ENCODE measurements at places on chromosomes 3 and 15. TPM values are rescaled to one million over a fixed set of nuclear protein-coding genes. Genes with fewer than 3 reads are reported as not detected.

DNA sequence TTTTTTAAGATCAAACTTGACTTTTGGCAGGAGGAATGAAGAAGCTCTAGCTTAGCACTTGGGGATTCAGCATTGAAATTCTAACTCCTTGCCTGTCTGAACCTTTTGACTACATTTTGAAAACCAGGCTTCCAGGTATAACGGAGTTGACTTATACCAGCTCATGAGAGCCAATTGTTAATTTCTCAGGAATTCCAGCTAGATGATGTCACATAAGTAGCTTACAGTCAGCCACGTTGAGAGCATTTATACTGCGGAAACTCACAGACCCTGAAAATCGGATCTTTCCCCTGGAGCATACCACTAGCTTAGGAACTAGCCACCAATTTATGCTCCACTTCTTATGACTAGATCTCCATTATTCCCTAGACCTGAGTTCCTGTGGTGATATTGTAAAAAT lies 321.4 kb upstream of the DPH6 start:
- DNase-seq, result no peak

- no peak for DNase-seq
Observed at GRCh38 chr3:33091746-33092145, 5.2 kb downstream of the GLB1 start.

GRCh38 chr3:69179740-69180372 lies 57.5 kb upstream of the LMOD3 start:
- DNase-seq, result peak; percentile 19

DNA sequence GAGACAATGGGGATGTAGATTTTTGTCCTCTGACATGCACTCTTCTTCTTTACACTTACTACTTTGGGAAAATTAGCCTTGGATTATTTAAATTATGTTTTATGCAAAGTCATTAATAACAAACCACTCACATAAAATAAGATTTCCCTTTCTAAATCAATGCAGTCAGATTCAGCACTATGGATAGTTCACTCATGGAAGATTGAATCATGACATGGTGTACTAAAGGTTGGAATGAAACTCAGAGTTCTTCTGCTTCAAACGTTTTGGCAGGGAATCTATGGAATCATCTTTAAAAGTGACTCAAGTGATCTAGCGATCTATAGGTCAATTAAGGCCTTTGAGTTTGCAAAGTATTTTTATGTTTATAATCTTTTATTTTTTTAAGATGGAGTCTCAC lies 154.3 kb downstream of the KCNMB2 start:
- DNase-seq, result no peak

DNA sequence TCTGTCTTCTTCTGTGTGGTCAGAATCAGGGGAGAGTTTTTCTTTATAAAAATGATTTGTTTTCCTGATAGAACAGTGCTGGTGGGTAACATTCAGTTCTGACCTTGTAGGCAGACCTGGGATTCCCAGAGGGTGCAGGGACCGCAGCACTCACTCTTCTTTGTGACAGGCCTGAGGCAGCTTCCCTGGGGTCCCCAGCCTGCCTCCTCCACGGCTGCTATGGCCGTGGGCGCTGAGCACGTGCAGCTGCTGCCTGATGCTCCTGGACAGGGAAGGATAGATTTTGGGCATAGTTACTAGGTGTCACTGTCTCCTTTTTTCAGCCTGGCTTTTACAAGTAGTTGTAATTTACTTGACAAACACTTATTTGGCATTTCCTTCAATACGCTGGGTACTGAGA lies 39.1 kb downstream of the CACNA1D start:
- DNase-seq, result no peak

DNA sequence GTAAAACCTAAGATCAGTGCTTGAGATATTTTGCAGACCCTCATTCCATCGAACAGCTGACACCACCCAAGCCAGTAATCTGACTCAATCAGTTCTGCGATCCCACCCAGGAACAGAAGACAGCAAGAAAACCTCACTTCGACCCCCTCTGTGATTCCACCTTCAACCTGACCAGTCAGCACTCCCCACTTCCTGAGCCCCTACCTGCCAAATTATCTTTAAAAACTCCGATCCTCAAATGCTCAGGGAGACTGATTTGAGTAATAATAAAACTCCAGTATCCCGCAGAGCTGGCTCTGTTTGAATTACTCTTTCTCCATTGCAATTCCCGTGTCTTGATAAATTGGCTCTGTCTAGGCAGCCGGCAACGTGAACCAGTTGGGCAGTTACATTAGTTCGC lies 25.7 kb upstream of the CLDN16 start:
- no peak for DNase-seq

GRCh38 chr15:46901001-46901400 lies 816.3 kb upstream of the SEMA6D start:
- no peak for DNase-seq

- no peak for DNase-seq
Observed at GRCh38 chr3:49386056-49386756, 25.6 kb downstream of the RHOA start.

- DNase-seq, result peak; percentile 73
Observed at GRCh38 chr15:31799715-31800321, 230.5 kb upstream of the CHRNA7 start.

DNA sequence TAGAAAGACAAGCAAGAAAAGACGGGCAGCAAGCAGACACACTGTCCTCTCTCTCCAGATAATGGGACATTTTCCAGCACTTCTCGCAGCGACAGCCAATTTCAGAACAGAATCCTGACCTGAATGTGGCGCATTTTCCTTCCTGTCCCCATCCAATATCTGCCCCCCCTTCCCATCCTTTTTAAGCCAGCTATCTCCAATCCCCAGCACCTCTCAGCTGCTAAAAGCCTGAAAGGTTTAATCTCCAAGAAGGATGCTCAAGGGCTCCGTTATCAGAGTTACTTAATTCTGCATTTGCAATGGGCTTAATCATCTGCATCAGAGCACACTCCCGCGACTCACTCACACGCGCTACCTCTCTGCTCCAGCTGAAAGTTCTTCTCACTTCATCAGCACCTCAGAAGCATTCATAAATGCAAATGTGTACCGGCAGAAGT lies 50.5 kb downstream of the SRGAP3 start:
- DNase-seq, result no peak

DNA sequence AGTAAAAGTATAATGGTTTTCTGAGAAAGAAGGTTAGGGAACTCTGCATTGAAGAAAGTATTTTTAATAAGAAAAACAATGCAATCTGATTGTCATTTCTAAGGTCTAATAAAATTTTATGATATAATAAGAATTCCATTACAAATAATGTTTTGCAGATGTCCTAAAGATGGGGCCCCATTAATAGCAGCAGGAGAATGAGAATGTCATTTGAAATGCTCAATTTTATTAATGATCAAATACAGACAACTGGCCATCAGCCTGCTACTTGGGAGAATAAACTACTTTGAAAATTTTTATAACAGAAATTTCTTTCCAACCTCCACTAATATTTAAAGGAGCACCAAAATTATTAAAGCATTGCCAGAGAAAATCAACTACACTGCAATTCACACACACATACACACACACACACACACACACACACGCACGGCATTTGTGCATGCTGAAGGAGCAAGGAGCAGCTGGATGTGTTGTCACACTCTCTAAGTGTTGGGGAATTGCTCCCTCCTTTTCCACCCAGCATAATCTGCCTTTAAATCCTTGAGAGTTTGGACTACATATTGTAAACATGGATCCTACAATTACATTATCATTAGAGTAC lies 109.5 kb downstream of the THRB start:
- DNase-seq, result no peak

- DNase-seq, result no peak
Observed at GRCh38 chr3:134374791-134375581, 739 bp upstream of the AMOTL2 start.

DNA sequence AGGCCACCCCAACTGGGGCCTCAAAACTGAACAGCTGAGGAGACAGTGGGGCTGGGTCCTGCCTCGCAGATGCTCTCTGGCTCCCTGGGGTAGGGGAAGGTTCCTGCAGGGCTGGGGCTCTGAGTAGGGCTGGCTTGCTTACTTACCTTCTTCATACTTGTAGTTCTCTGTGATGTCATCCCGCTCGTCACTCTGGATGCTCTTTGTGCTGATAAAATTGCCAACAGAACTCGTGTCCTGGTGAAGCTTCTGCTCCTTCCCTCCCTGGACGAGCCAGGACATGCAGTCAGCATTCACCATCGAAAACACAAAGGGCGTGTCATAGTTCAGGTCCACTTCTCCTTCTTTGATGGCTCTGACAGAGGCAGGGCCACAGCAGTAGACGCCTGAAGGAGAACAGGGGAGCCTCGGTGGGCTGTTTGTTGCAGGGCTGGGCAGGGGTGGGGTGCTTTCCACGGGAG lies 17.9 kb upstream of the EPB42 start:
- no peak for DNase-seq

GRCh38 chr3:184942735-184943134 lies 130.8 kb downstream of the VPS8 start:
- no peak for DNase-seq

GRCh38 chr3:51280176-51280575 lies 104.9 kb upstream of the MANF start:
- DNase-seq, result no peak

DNA sequence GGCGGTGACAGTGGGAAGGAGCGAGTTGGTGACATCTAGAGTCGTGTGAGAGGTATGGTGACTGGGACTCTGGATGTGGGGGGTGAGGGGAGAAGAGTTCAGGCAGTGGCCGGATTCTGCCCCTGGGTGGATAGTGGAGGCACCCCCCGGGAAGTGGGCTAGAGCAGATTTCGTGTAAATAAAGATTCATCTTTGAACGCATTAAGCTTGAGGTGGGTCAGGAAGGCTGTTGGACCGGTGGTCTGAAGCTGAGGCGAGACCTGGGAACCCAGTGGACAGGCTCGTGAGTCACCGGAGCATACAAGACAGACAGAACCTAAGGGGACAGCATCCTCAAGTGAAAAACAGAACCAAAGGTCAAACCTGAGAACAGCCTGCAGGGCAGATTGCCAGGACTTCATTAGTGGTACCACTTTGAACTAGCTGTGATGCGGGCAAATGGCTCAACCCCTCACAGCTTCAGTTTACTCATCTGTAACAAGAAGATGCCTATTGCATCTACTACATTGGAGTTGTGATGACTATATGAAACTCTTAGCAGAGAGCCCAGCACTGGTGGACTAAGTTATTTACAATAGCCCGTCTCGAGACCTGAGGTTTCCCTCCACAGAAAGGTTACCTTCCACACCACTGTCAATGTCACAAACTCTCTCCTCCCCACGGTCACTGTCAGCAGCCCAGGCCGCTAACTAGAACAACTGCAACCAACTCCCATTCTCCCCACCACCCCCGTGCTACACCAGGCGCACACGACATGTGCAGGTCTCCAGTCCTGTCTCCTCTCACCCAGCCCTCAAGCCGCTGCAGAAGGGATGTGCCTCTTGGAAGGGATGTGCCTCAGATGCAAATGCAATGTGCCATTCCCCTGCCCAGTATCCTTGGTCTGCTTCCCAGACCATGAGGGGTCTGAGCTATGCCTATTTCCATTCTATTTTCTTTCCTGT lies 901 bp upstream of the CLN6 start:
- no peak for DNase-seq

- peak; percentile 98 for DNase-seq
Observed at GRCh38 chr15:63323798-63324563, 46.6 kb downstream of the APH1B start.

- DNase-seq, result no peak
Observed at GRCh38 chr15:90871139-90871715, 2.8 kb downstream of the FURIN start.

- DNase-seq, result no peak
Observed at GRCh38 chr15:74327756-74328155, 39.7 kb downstream of the CYP11A1 start.

GRCh38 chr3:25171118-25171807 lies 256.8 kb upstream of the RARB start:
- DNase-seq, result peak; percentile 16

- DNase-seq, result no peak
Observed at GRCh38 chr15:73854265-73854664, 19.1 kb upstream of the TBC1D21 start.

BSN gene
- total RNA-seq, result 0.11 TPM

PROS1 gene
- total RNA-seq, result 248 TPM

TTLL13 gene
- not detected for total RNA-seq

ZNF385D gene
- total RNA-seq, result not detected

LINGO1 gene
- 0.90 TPM for total RNA-seq

GOLGA8G gene
- not detected for total RNA-seq

MCCC1 gene
- total RNA-seq, result 30.7 TPM

FSTL1 gene
- 69.2 TPM for total RNA-seq

NSMCE3 gene
- 11.2 TPM for total RNA-seq

Data from SK-MEL-5 (cell line).